ENCODE measurements at places on chromosomes 5 and 9.

- no peak for DNase-seq
Measured at GRCh38 chr5:2724031-2724581, 27.4 kb downstream of the IRX2 start.

GRCh38 chr9:4973246-4973645, 11.8 kb upstream of the JAK2 start:
- no peak for DNase-seq

DNA sequence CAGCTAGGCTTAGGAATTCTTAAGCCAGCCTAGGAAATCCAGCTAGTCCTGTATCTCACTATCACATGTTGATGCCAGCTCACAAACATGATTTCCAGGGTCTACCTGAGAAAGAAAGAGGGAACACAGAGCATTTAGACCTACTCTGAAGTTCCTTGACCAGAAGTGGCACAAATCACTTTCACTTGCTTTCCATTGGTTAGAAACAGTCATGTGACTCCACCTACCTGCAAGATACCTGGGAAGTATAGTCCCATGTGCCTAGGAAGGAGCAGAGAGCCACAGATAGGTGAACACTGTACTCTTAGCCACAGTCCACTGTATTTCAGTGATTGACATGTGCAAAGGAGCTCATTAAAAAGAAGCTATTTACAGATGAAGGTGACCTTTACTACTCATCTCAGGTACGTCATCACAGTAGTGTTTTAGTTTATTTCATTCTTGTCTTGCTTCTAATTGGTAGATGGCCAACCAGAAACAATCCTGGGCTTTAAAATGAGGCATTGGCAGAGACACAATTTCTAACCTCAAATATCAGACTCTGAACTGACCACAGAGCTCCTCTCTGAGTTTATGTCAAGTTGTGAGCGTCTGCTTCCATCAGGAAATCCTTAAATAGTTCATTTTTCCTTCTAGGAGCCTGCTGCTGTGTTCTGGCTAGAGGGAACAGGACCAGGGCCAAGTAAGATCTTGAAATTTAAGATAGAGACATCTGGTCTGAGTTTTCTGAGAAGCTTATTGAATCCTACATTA, 340.7 kb downstream of the TLE4 start:
- DNase-seq, result no peak

DNA sequence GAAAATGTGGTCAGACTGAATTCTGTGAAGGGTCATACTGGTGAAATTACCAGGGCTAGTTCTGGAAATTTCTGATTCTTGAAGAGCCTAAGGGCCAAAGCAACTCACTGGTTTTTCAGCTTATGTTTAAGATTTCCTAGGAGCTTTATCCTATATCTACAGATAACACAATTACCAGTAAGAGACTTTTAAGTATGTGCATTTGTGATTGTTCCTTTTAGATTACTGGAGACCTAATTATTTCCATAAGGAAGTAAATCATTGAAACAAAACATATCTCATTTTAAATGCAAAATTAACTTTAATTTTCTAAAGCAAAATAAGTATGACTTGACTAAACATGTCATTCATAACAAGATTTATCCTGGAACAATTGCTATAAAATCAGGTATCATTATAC, 134.2 kb downstream of the MPDZ start:
- DNase-seq, result no peak

DNA sequence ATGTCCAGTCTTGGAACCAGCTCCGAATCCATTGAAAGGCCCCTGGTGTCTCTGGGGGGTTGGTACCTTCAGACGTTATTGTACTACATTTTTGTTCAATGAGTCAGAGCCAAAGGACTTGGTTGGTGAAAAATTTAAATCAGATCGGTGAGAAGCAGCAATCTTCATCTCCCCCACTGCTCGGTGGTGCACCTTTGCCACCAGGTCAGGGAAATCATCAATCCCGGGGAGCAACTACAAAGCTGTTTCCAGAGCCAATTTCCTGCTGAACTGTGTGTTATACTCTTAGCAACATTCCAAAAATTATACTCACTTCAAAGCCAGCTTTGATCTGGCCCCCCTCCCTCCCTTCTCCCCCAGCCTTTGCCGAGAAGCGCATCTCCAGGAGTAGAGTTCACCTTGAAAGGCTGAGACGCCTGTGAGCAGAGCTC, 375.2 kb upstream of the WWC1 start:
- DNase-seq, result no peak

DNA sequence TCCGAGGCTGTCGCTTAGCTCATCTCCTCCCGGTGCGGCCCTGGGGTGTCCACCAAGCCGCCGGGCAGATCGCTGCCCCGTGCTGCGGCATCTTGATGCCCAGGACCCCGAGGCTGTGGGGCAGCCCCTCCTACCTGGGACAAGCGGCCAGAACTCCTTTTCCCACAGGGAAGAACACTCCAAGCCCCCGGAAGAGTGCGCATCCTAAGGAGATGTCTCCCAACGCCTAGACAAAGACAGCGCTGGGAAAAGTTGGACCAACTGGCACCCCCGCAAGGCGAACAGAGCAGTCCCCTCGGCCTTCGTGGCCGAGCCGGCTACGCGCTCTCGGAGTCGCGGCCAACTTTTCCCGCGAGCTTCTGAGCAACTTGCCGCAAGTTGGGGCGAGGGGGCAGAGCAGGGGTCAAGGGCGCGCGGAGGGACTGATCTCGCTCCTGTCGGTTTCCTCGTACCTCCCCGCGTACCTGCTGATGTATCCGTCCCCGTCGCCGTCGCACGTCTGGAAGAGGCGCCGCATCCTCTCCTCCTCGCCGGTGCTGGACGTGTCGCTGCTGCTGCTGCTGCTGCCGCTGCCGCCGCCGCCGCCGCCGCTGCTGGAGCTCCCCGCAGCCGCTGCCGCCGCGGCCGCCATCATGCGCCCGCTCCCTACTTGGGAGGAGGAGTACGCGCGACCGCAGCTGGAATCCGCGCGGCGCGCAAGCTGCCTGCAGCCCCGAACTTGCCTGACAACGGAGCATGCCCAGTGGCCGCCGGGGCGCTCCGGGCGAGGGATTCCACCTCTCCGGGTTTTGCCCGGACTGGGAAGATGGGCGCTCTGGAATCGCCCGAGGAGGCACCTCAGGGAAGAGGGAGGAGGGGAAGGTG, at the start of gene MCC:
TSS of gene MCC (minus strand) at position 673 of the 864 bp plus-strand sequence.
- DNase-seq, result peak; percentile 37

DNA sequence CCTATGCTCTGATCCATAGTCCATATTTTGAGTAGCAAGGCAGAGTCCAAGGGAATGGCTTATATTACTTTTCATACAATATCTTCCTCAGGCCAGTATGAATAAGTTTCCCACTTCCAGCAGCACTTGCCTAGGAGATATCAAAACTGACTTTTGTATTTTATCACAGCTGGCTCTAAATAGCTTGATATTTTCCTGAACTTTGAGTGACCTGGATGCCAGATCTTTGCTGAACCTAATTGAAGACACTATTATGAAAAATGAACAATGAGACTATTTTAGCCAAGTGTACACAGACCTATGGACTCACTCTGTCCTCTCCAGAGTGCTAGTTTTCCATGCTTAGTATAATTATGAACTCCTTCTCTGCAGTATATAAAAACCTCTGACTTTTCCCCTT, 475.6 kb upstream of the PTGER4 start:
- no peak for DNase-seq

DNA sequence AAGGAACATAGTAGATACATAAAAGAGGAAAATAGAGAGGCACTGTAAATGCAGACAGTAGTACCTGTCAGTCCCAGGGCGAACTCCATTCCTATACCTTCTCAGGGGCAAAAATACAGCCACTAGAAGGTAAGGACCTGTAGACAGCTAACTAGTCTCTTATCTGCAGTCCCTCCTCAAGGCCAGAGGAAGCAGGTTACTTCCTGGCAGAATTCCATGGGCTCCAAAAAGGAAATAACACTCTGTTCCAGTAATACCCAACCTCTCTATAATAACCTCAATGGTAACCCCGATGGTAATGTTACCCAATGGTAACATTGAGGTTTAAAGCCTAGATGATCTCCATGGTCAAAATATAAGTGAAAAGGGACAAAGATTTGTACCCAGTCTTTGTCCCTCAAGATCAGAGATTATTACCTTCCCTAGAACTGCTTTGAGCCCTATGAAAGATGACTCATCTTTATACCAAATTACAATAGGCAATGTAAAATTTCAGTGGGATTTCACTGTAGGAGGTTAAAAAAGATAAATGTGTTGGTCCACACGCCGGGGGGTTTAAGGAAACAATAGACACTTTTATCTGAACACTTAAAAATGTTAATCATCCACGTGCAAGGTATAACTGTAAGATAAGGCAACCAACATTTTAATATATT, 113.0 kb downstream of the DENND1A start:
- no peak for DNase-seq

DNA sequence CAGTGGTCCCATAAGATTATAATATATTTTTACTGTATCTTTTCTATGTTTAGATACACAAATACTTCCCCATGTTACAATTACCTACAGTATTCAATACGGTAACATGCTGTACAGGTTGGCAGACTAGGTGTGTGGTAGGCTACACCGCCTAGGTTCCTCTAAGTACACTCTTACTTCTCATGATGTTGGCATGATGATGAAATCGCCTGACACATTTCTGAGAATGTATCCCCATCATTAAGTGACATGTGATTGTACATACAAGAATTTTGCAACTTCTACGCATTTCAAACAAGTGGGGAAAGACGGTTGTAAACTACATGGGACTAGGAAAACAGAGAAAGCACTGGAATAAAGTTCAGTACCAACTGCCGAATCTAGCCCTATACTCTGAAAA, 53.3 kb downstream of the SETX start:
- DNase-seq, result no peak

- no peak for DNase-seq
Measured at GRCh38 chr9:36488389-36488756, 84.3 kb upstream of the MELK start.

DNA sequence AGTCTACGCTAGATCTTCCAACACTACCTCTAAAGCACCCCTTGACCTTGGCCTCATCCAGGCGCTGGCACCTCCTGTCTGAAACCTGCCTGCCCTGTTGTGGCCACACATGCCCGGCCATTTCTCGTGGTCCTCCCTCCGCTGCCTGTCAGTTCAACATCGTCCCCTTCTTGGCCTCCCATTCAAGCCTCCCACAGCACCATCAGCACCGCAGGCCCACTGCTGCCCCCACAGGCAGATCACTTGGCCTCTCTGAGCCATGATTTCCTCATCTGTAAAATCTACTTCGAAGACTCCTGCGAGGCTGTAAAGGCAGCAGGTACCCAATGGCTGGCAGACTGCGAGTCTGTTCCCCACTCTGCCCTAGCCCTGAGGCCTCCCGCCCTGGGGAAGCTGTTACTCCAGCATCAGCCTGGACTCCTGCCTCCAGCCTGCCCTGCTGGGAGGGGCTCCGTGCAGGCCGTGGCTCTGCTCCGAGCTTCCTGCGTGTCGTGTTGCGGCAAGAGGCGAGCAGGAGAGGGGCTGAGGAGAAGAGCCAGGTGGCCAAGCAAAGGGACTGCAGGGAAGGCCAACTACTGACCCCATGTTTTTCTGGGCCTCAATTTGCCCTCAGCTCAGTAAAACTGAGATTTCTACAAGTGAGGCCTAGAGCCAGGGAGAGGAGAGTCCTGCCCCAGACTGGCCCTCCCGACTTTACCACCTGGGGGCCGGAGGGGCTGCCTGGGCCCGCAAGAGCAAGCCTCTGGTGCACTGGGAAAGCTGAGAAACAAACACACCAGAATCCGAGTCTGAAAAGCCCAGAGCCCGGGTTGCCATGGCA, 70.5 kb upstream of the LRRTM2 start:
- DNase-seq, result no peak

DNA sequence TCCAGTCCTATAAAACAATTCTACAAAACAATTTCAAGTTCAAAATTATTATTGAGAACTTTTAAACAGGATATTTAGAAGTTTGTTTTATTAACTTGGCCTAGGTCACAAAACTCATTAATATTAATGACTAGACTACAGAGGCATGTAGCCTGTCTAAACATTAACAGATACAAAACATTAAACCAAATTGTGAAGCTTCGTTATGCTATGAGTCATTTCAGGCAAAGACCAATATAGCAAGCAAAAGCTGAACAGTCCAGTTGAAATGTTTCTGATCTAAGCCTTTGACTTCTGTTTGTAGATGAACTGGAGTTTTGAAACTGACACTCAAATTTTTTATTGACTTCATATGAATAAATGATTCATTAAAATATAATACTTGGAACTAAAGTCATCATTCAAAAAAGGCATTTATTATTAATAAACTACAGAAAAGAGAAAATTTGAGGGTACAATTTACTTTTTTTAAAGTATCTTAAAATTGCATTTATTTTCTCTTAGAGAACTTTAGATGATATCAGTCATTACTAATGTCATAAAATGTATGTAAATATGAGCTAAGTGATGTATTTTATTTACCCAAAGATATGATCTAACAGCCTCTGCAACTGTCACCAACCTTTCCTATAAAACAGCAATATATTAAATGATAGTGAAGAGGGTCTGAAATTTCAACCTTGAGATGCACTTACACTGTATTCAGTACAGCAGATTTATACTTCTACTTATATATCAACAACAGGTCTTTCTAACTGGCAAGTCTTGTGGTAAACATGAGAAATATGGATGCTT, 188.8 kb downstream of the COMMD10 start:
- no peak for DNase-seq

GRCh38 chr5:126659805-126660482, 59.2 kb downstream of the PHAX start:
- no peak for DNase-seq

- DNase-seq, result peak; percentile 1
Measured at GRCh38 chr5:96244696-96245095, 188.4 kb downstream of the PCSK1 start.

DNA sequence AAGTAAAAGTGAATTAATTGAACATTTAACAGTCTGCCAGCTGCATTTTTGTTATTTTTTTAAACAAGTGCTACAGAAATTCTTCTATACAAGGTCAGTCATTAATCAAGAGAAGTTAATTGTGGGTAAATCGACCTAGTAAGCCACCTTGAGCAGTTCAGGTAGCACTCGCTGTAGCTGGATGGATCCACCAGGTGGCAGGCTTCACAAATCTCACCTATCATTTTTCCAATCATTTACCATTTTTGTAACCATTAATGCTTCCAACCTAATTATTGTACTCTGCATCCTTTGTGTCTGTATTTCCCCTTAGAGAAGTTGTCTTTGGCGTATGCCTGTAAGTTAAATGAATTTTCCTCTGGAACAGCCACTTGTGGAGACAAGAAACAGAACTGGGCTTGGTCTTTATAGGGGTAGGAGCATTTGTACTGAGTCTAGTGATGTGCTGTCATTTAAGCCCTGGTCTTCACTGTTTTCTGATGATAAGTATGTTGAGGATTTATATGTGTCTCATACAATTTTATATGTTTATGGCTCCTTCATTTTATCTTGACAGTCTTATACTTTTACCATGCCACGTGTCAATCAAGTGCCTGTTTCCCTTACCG, 39.5 kb downstream of the CD180 start:
- DNase-seq, result peak; percentile 37

DNA sequence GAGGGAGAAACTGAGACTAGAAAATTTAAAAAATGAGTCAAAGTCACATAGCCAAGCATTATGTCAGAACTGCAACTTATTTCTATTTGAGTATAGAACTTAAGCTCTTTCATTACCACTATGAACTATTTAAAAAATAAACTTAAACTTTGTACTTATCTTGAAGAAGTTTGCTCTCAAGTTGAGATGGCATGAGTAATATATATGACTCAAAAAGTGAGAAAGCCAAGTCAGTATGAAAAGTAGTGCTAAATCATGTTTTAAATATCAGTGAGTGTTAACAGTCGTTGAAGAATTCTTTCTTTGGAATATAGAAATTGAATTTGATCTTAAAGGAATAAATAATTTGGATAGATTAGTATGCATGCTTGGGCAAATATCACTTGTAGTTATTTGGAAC, 36.3 kb upstream of the CDH10 start:
- DNase-seq, result no peak
